ENCODE measurements at places on chromosomes 7 and 10.

DNA sequence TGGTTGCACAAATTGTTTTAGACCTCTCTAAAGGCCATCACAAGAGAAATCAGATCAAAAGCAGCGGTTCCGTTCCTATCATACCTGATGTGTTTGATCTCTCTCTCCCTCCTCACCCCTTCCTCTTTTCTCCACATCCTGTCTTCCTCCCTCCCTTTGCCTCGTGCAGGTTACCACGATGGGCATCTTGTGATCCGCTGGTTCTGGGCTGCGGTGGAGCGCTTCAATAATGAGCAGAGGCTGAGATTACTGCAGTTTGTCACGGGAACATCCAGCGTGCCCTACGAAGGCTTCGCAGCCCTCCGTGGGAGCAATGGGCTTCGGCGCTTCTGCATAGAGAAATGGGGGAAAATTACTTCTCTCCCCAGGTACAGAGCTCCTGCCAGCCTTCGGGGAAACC, 28.5 kb upstream of the STK17A start:
- no peak for DNase-seq

DNA sequence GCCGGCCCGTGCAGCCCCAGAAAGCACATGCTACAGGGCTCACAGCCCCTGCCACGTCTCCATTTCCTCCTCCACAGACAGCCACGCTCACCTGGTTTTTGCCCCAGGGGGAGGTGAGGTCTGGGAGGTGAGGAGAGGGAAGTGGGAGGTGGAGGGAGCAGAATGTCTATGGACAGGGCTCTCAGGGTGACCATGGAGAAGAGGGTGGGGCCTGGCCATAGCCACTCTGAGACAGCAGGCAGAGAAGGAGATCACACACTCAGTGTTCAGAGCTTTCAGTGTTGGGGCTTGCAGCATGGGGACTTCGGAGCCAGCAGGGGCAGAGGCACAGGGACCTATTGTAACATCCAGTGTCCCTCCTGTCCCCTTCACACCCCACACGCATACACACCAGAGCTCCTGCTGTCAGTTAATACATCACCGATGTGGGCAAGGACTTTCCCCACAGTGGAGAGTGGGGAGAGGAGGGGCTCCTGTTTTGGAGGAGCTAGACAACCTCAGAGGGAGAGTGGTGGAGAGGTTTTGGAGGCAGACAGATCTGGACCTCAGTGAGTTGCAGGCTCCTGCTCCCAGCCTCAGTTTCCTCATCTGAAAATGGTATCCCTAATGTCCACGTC, 14.4 kb downstream of the WDFY4 start:
- DNase-seq, result no peak

DNA sequence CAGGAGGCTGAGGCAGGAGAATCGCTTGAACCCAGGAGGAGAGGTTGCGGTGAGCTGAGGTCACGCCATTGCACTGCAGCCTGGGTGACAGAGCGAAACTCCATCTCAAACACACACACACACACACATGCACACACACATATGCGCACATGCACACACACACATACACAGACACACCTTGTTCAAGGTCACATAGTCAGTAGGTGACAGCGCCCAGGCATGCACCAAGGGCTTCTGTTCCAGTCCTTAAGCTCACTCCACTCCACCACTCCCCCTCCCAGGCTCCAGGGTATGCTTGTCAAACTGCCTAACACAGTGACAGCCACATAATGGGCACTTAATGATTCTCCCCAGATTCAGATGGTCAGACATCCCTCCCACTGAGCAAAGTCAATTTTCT, 37.0 kb downstream of the KCNMA1 start:
- DNase-seq, result no peak

DNA sequence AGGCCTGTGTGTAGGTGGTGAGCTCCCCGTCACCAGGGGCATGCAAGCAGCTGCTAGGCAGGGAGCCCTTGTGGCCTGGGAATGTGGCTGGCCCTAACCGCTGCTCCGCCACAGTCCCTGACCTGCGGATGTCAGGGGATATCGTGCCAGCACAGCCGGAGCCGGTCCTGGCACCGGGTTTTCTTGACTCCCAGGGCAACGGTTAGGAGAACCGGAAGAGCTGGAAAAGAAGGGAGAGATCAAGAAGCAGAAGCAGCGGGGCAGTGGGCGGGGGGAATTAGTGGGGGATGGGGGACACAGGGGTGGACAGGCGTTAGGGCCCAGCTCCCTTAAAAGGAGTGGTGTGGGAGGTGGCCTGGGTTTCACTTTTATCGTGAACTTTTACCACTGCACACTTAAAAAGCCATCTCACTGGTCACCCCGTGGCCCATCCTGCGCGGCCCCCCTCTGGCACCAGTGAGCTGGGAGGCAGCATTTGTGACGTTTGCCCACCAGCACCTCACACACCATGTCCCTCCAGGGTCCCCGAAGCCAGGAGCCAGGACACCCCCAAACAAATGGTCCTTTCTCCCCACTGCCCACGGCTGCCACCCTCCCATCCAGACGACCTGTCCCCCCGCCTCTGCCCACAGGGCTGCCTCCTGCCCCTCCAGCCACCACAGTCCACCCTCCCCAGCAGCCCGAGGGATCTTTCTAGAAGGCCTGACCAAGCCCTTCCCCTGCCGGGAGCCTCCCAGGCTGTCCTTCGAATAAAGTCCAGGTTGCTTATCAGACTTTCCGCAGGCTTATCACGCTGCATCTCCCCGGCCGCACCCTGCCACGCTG, 1.8 kb upstream of the MICALL2 start:
- no peak for DNase-seq

GRCh38 chr7:116261904-116262303, 51.6 kb downstream of the TES start:
- DNase-seq, result no peak

- DNase-seq, result no peak
These were observed 70.7 kb downstream of the MACC1 start for GRCh38 chr7:20146451-20146850.

DNA sequence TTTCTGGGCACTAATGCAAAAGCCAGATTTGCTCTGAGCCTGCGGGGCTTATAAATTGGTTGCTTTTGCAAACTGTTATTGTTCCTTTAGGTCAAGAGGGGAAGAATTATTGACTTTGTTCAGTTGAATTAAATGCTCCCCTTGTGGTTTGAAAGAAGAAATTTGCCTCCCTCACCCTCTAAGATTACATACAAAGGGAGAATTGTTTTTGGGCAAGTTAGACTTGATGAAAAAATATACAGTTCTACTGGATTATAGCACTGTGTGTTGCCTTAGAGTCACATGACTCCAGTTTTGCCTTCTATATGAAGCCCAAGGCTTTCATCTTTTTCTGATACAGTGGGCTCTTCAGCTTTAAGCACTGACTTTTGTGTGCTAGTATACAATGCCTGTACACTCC, 1265.8 kb upstream of the LRRTM3 start:
- DNase-seq, result no peak

DNA sequence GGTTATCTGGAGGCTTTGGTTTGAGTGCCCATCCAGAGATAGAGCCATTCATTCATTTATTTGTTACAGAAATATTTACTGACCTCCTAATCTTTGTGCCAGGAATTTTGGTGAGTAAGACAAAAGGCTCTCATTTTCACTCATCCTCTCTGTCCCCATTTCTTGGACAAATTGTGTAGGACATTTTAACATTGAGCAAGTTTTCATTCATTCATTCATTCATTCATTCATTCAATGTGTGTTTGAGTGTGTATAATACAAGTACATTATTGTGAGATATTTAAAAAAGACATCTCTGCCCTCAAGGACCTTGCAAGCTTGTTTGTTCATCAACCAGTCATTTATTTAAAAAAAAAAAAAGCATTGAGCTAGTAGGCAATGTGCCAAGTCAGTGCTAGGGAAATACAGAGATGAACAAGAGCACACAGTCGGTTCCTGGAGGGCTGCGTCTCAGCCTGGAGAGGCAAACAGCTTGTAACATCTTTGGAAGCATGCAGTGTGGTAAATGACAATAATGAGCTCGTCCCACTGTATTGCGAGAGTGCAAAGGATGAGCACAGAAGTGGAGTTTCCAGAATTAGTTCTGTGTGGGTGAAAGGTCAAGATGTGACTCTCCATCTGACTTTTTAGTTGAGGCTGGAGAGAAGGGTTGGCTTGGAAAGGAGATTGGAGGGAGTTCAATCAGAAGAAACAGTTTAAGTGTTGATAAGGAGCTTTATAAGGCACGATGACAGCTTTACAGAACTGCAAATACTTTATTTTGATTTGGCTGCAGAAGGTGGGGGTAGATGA, 50.5 kb upstream of the HBP1 start:
- DNase-seq, result no peak

DNA sequence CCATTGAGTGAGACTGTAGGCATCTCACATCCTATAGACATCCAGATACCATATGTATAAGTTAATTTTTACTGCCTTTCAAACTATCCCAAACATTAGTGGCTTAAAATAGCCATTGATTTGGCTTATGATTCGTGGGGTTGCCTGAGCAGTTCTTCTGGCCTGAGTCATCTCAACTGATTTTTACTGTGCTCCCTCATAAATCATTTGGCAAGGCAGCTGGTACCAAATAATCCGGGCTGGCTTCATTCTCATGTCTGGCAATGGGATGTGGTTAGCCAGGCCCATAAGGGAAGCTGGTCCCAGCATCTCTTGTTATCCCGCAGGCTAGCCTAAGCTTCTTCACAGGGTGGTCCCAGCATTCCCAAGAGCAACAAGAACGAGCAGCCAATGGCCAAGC, 6.7 kb upstream of the LRGUK start:
- no peak for DNase-seq

DNA sequence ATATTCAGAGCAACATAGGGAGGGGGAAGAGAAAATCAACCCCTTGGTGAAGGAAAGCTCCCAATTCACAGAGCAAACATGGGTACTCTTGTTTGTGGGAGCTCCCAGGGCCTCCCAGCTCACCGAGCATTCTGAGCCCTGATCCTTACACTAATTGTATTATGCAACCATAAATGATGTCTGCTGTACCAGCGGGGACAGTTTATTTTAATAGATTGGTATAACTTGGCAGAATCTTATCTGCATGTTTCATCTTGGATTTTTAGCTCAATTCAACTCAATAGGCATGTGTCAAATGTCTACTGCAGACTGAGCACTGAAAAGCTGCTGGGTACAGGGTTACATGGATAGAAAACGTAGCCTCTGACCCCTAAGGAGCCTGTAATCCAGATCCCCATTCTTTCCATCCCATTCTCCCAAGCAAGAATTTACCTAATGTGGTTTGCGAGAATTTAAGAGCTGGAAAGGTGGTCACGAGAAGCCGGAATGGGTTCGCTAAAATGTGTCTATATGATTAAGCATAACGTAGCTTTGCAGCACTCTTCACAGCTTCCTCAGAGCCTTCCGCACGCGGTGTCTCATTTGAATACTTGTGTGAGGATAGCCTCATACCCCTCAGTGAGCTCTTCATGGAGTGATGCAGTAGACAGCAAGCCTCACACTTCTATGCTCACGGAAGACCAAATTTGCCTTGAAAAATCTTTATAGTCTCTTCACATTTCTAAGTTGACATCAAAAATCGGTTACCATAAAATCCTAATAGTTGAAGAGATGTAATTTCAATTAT, 18.3 kb downstream of the EGFR start:
- DNase-seq, result no peak

GRCh38 chr7:145360511-145361100, 524.8 kb upstream of the TPK1 start:
- no peak for DNase-seq
